Stimulated activated CD4-positive, alpha-beta T cell treated with anti-CD3 and anti-CD28 coated beads, Interleukin-1b, Interleukin-23, amount 100 ng/mL, for 1 hour (primary cell): ENCODE measurements at places on chromosomes 2 and 18.

DNA sequence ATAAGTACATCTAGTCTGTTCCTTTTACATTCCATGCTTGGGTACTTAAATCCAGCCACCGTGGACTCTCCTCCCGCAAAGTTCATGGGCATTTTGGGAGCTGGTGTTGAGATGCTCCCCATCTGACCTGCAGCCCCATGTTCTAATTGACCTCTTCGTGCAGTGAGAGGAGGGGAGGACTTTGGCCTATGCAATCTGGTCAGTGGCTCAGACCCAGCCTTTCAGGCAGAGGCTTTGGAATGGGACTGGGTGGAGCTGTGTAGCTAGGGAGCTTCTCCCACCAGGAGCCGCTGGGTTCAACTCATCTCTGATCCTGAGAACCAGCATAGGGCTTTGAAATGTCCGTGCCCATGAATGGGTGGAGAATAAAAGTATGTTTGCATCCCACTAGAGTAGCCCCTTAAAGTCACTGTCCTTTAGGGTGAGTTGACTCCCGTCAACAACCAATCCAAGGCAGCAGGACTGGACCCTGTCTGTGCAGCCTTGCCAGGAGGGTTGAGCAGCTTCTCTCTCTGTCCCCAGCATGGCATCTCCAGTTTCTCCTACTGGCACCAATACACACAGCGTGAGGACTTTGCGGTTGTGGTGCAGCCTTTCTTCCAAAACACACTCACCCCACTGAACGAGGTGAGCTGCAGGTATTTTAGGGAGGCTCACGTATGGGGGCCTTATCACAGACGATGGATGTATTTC is 120.0 kb upstream of the PPP1CB start:
- no peak for DNase-seq

GRCh38 chr2:208880171-208880570 is 473.6 kb downstream of the PTH2R start:
- no peak for DNase-seq

DNA sequence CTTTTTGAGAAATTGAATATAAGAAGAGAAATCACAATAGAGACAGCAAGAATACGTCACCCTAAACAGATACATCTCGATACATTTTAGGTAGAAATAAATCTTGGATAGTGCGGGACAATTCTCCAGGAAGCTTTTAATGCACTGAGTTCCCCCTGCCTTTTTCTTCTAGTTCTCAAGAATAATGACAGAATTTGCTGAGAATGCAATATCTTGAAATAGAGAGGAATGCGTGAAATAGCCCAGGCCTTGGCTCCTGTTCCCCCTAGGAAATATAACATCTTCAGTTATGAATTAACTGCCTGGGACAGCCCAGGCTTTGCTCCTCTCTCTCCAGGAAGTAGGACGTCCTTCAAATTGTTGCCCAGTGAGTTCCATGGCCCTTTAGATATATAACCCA is 7.6 kb upstream of the NRXN1 start:
- DNase-seq, result no peak

GRCh38 chr18:61608316-61608715 is 275.1 kb downstream of the CDH20 start:
- no peak for DNase-seq

- no peak for DNase-seq
Measured at GRCh38 chr2:187959821-187960220, 331.9 kb upstream of the GULP1 start.

- DNase-seq, result peak; percentile 21
Measured at GRCh38 chr2:113910110-113910717, 20.3 kb downstream of the ACTR3 start.

- no peak for DNase-seq
Measured at GRCh38 chr2:8575038-8575833, 106.6 kb upstream of the ID2 start.
